ENCODE measurements at places on chromosomes 6 and 20.

- no peak for DNase-seq
These were observed 32.2 kb upstream of the IER3 start for GRCh38 chr6:30776390-30777154.

DNA sequence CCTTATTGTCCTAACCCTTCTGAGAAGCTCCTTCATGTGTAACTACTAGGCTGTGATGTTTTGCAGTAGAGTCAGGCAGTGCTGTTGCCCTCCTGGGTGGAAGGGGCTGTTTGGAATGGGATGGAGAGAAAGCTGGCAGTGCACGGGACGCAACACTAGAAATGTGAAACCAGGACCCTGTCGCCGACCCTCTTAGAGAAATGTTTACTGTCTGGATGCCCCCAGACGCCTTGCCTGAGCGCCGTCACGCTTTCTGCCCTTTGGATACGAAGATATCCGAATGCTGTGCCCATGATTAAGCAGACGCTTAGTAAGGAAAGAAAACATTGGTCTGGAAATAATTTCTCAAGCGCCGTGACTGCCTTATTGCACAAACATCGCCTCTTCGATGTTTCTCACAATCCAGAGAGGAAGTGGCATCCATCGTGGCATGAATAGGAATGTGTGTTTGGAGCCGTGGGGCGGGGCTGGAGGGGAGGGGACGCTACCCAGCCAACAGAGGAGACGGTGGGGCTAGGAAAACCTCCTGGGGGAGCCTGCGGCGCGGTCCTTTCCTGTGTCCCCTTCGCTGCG lies 661 bp upstream of the PPP1R14C start:
- DNase-seq: peak; percentile 73

- DNase-seq: peak; percentile 56
These were observed 648.5 kb downstream of the TFAP2A start for GRCh38 chr6:9766240-9766915.

DNA sequence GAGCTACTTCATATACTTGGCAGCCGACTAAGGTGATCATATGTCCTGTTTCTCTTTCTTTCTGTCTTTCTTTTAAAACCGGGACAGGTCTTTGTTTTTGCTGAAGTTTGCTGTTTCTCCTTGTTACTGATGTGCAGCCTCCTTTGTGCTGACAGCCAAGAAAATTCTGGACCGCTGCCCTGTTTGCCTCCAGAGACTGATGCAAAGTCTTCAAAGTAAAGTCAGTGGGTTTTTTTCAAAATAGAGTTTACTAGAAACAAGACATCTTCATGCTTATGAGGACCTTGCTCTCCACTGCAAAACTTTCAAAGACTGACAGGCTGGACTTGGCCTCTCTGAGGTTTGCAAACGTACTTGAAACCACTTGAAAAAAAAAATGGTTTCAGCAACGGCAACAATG lies 510.5 kb upstream of the MAP3K7 start:
- peak; percentile 18 for DNase-seq

GRCh38 chr6:79030023-79030422 lies 48.0 kb downstream of the PHIP start:
- no peak for DNase-seq

DNA sequence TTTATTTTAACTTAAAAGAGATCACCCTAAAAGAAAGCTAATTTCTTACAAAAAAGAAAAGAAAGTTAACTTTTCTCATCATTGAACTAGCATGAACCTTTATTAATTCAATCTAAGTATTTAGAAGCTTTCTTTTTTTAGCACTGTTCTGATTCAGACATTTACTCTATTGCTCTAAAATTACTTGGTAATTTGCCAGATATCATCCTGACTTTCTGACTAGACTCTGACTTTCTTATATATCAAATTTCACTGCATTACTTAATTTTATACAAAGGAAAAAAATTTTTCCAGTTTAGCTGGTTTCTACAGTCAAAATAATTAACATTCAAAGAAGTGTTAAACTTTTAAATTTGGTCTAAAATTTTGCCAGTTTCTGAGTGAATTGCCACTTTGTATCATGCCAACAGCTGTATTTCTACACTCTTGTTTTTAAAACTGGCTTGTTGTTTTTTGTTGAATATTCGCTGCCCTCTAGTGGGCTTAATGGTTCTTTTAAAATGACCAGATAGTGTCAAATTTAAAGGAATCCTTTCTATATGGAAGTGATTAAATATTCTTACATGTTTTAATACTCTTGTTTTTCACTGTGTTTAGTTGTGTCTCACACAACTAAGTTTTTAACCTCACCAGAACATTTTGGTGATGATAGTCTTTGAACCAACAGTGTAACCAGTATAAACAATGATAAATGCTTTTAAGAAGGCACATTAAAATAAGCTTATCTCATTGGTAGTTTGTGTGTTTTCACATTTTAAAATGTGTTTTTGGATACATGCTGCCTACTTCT lies 102.0 kb downstream of the POPDC3 start:
- DNase-seq: peak; percentile 77

DNA sequence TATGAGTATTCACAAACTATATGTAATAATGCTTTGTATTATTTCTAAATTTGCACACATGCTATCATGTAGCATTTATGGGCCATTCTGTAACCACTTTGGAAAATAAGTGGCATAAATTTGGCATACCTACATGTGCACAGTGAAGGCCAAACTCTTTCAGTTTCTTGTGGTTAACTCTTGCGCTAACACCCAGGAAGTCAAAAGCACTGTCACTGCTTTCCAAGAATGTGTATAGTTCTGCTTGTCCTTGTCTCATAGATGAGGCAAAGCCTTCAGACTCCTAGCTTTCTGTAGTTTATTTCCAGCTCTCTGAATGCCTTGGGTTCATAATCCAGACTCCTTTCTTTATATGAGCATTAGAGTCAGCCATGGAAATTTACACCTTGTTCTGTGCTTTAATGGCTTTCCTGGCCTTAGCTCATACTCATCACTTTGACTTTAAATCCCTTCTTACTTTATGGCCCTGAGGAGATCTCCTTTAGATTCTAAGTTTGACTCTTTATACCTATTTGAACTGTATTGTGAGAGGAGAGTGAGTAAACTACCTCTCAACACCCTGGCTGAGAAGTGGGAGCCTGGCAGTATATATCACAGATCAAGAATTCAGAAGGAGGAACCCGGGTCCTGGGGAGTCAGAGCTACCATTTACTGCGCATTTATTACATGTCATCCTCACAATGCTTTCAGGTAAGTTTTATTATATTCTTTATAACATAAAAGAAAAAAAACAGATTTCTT lies 949 bp upstream of the SLC17A3 start:
- no peak for DNase-seq

GRCh38 chr20:61494763-61495575 lies 242.9 kb downstream of the CDH4 start:
- DNase-seq: no peak

DNA sequence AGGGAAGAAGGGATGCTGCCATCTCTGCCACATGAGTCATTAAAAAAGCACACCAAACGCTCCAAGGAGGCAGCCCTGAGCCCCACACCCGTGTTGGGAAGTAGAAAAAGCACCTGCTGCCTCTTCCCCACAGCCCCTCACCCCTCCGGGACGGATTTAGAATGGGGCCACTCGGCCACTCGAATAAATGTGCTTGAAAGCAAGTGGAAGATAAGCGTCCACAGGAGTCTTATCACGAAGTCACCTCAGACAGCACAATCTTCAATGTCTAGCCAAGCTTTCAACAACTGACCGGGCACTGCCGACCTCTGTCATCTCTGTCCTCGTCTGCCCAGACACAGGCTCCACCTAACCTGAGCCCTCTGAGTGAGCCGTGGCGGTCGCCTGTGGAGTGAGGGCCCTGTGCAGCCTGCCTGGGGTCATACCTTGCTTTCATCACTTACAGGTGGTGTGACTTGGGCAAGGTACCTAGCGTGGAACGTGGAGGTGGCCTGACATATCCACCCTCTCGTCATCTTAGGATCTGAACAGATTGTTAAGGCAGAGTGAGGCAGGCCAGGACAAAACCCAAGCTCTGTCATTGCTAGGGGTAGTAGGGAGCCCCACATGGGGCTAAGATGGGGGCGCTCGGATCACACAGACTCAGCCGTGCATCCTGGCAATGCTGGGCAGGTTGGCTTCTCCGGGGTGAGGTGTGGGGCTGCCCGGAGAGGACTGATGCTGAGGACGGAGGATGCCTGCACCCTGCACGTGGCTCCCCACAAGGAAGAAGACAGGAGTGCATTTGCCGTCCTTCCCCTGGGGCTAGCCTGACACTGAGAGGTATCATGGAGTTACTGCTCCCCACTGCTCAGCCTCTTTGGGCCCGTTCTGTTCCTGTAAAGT lies 34.8 kb downstream of the PSMG4 start:
- DNase-seq: no peak

- no peak for DNase-seq
These were observed 41.8 kb downstream of the RBM38 start for GRCh38 chr20:57432862-57433491.

DNA sequence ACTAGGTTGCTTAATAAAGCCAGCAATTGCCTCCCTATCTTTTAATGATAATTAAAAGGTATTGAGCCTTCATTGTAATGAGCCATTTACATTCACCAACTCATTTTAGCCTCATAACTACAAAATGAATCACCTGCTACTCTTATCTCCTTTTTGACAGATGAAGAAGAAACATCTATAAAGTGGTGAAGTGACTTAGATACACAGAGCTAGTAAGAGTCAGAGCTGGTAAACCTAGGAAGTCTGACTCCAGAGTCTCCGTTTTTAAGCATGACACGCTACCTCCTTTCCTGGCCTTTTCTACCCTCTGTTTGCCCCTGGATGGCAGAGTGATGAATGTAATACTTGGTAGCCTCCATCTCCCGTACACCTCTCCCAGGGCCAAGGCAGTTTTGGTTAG lies 93.5 kb downstream of the SPTLC3 start:
- no peak for DNase-seq

DNA sequence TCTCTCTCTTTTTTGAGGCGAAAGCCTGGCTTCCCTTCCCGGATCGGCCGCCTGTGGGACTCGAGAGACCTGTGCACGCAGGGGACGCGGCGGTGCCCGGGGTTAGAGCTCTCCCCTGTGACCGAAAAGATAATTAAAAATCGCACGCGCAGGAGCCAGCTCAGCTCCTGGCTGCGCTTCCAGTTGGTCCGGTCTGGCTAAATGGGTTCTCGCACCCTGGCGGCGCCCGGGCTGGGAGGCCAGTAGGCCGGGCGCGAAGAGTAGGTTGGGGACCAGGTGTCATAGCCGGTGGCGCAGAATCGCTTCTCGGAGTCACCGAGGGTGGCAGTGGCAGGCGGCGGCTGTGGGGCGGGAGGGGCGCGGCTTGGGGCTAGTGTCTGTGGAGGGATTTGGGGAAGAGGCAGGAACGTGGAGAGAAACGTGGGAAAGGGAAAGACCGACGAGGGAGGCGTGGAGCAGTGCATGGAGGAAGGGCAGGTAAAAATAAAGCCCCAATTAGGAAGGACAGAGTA lies 41.9 kb upstream of the SUPT3H start:
- peak; percentile 69 for DNase-seq

GRCh38 chr20:21583486-21584168 lies 69.8 kb upstream of the NKX2-2 start:
- no peak for DNase-seq

- DNase-seq: no peak
These were observed 92.7 kb downstream of the SLX4IP start for GRCh38 chr20:10527781-10528180.

- no peak for DNase-seq
These were observed 309.8 kb downstream of the HIVEP2 start for GRCh38 chr6:142635130-142635529.

- no peak for DNase-seq
These were observed 100.0 kb upstream of the CNR1 start for GRCh38 chr6:88266126-88266525.

GRCh38 chr6:63389191-63389844 lies 69.5 kb upstream of the LGSN start:
- no peak for DNase-seq

DNA sequence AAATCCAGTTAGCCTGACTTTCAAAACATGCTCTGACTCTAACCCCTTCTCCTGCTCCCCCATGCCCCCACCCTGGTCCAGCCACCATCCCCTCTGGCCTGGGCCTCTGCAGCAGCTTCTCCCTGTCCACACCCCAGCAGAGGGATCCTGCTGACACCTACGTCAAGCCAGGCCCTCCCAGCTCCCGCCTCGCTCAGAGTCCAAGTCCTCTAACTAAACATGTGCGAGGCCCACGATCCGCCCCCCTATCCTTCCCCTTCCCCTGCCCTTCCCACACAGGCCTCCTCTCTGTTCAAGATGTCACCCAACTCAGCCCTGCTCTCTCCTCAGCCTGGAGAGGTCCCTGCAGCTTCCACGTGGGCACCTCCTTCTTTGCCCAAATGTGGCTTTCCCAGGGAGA lies 33.7 kb downstream of the NFATC2 start:
- no peak for DNase-seq

- no peak for DNase-seq
These were observed 97.5 kb downstream of the ARMC2 start for GRCh38 chr6:108945681-108946159.

DNA sequence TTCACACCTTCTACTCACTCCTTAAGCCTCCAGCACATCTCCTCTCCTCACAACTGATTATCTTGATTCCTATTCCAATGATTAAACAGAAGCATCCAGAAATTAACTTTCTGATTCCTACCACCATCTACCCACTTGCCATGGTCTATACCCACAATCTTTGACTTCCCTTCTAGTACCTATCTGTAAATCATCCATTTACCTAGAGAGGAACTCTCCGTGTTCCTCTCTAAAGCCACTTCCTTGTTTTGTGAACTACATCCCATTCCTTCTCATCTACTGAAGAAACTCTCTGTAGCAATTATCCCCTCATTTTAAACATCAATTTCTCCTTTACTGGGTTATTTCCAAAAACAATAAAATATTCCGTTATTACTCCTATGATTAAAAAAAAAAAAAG lies 167.3 kb downstream of the ARHGAP18 start:
- DNase-seq: no peak

- no peak for DNase-seq
These were observed 35.9 kb downstream of the SRC start for GRCh38 chr20:37381621-37382471.

- peak; percentile 92 for DNase-seq
These were observed 290.0 kb downstream of the TBC1D7 start for GRCh38 chr6:13038315-13038714.

- no peak for DNase-seq
These were observed 140.2 kb upstream of the CARMIL1 start for GRCh38 chr6:25138934-25139415.

DNA sequence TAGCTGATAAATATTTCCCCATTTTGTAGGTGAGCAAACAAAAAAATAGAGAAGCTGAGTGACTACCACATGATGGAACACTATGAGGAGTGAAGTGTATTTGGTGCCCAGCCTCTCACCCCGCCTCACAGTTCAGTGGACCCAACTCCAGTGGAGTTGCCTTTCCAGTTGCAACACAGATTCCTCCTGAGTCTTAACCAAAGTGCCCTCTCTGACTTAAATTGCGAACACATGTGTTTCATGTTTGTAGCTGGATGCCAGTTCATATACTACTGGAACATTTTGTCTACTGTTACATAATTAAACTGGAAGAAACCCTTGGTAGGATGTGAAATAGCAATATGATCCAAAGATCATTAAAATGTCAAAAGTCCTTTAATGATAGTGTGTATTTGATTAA lies 448.9 kb downstream of the COL12A1 start:
- DNase-seq: no peak

GRCh38 chr20:57108742-57109570 lies 157.5 kb downstream of the BMP7 start:
- DNase-seq: no peak

GRCh38 chr20:34089655-34090345 lies 22.2 kb downstream of the EIF2S2 start:
- DNase-seq: no peak

GRCh38 chr6:14235653-14236356 lies 118.2 kb downstream of the CD83 start:
- DNase-seq: no peak
